H7 (cell line): ENCODE measurements at places on chromosomes 5 and 9.

- no peak for DNase-seq
Observed at GRCh38 chr9:122816163-122816867, 12.1 kb downstream of the PDCL start.

DNA sequence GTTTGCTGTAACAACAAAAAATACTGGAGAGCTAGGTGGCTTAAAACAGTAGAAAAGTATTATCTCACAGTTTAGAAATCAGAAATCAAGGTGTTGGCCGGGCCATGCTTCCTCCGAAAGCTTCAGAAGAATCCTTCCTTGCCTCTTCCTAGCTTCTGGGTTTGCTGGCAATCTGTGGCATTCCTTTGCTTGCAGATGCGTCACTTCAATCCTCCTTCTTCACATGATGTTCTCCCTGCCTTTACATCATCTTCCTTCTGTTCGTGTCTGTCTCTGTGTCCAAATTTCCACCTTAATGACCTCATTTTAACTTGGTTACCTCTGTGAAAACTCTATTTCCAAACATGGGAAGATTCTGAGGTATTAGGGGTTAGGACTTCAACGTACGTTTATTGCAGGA, 90.4 kb upstream of the CHD1 start:
- no peak for DNase-seq

- DNase-seq: no peak
Observed at GRCh38 chr5:2553611-2554010, 197.9 kb downstream of the IRX2 start.

- no peak for DNase-seq
Observed at GRCh38 chr9:107534510-107535078, 45.0 kb upstream of the KLF4 start.

- no peak for DNase-seq
Observed at GRCh38 chr9:81534138-81534875, 155.0 kb downstream of the TLE1 start.

DNA sequence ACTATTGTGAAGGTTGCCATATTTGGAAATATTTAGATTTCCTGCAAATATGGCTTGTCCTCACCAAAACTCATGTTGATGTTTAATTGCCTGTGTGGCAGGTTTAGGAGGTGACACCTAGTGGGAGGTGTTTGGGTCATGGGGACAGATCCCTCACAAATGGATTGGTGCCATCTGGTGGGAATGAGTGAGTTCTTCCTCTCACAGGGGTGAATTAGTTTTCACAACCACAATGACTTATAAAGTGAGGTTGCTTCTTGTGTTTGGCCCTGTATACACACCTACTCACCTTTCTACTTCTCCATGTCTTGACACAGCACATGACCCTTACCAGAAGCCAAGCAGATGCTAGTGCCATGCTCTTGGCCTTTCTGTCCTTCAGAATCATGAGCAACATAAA, 41.1 kb downstream of the ISOC1 start:
- peak; percentile 20 for DNase-seq

- no peak for DNase-seq
Observed at GRCh38 chr5:131288328-131288727, 24.5 kb downstream of the CDC42SE2 start.

GRCh38 chr9:136235171-136235570, 10.4 kb downstream of the QSOX2 start:
- DNase-seq: no peak

DNA sequence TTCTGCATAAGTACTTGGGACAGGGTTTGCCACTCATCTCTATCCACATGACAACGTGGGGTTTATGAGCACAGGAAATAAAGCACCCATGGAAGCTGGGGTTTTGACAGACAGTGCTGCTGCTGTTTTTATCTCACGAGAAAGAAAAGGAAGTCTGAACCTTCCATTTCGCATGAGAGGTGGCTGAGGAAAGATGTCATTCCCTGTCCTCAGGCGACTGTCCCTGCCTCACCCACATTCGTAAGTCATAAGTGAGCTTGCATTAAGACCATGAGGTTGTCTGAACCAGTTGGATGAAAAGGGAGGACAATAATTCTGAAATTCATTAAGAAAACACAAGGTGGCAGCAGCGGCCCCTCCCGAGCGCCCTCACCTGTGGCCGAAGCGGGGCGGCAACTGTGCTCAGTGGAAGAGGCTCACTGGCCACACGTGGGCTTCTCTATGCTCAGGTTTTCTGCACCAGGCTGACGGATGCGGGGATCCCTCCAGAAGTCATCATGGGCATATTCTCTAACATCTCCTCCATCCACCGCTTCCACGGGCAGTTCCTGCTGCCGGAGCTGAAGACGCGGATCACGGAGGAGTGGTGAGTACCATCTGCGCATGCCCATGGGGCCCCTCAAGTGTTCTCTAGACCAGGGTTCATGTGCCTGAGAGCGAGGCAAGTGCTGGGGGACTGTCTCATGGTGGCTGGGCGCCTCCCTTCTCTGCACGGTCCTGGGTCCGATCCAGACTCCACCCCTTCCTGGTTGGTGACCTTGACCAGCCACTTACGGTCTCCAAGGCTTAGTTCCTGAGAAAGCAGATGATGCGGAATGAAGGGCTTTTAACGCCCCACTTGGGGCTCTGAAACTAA, 54.7 kb upstream of the SUSD3 start:
- DNase-seq: peak; percentile 85
